Muscle of back (tissue), 13 donors: ENCODE measurements at places on chromosomes 13 and 19.

GRCh38 chr13:83333614-83334388, 548.5 kb downstream of the SLITRK1 start:
- DNase-seq: no peak

GRCh38 chr13:52446265-52446664, 4.2 kb downstream of the VPS36 start:
- no peak for DNase-seq

DNA sequence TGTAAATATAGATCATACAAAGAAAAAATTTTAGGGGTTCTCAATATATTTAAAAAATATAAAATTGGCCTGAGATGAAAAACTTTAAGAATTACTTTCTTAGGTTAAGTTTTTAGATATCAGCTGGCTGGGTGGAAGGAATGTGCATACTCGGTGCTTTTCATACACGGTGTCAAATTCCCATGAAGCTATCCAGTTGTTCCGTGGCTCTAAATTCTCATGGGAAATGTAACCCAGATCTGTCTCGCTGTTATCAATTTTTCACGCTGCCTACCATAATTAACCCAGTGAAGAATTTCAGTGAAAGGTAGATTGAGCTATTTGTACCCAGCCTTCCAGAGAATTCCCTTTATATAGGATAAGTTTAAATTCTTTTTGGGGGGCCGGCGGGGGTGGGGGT, 11.6 kb upstream of the ZNF835 start:
- DNase-seq: no peak

GRCh38 chr19:36125557-36125956, 10.3 kb downstream of the TBCB start:
- no peak for DNase-seq

DNA sequence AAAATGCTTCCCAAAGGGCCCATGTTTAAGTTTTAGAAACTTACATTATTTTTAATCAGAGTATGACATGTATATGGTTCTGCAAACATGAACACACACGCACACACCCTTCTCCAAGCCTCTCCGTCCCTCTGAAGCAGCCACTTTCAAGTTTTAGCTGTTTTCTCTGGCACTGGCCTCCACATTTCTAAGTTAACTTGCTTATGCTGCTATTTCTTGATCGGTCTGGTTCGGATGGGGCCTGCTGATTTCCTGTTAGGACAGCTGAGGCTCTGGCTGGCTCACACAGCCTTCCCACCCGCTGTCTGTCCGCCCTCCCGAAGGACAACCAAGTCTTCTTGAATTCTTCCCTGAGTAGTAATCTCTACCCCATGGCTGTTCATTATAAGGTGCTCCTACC, 4.4 kb downstream of the SPC24 start:
- DNase-seq: peak; percentile 76

- DNase-seq: no peak
These were observed 71.4 kb downstream of the EFNB2 start for GRCh38 chr13:106464076-106464475.

GRCh38 chr19:1210227-1210538, 4.6 kb downstream of the STK11 start:
- no peak for DNase-seq

GRCh38 chr13:70732611-70733010, 624.4 kb upstream of the KLHL1 start:
- DNase-seq: no peak

- DNase-seq: no peak
These were observed 214.6 kb downstream of the OXGR1 start for GRCh38 chr13:96779691-96780090.

GRCh38 chr13:106515635-106516254, 19.7 kb downstream of the EFNB2 start:
- no peak for DNase-seq

DNA sequence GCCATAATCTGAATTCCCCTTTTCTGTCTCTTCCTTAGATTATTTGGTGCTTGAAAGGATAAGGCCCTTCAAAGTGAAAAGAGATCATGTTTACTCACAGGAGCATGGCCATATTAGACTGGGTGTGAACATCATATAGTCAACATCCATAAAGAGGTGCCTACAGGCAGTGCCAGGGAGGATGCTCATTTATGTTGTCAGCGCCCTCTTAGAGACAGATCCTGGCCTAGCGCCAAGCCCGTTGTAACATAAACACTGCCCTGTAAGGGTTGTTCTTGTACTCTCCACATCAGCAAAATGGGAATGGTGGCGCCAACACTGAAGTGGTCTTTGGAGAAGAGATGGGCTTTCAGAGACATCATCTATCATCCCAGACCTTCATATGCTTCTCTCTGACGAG, 16.1 kb downstream of the PCDH8 start:
- no peak for DNase-seq

DNA sequence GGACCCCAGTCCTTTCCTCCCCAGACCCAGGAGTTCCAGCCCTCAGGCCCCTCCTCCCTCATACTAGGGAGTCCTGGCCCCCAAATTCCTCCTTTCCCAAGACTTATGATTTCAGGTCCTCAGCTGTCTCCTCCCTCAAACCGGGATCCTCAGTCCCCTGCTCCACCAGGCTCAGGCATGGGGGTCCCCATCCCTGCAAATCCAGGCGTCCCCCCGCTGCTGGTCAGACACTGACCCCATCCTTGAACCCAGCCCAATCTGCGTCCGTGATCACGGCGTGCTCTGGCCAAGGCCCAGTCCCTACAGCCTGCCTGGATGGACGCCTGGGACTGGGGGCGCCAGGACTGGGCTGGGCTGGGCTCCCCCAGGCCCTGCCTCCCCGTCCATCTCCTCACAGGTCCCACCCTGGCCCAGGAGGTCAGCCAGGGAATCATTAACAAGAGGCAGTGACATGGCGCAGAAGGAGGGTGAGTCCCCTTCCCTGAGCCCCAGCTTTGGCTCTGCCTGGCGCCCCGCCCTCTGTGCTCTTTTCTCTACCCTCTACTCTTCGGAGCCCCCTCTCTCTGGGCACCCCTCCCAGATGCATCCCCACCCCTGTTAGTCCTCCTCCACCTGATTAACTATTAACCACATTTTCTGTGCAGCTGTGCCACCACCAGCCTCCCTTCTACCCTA, 672 bp downstream of the HPN start:
- DNase-seq: no peak

- DNase-seq: no peak
These were observed 63.2 kb downstream of the F2RL3 start for GRCh38 chr19:16952046-16952445.

- no peak for DNase-seq
These were observed 667.8 kb downstream of the SLITRK1 start for GRCh38 chr13:83214452-83214851.

DNA sequence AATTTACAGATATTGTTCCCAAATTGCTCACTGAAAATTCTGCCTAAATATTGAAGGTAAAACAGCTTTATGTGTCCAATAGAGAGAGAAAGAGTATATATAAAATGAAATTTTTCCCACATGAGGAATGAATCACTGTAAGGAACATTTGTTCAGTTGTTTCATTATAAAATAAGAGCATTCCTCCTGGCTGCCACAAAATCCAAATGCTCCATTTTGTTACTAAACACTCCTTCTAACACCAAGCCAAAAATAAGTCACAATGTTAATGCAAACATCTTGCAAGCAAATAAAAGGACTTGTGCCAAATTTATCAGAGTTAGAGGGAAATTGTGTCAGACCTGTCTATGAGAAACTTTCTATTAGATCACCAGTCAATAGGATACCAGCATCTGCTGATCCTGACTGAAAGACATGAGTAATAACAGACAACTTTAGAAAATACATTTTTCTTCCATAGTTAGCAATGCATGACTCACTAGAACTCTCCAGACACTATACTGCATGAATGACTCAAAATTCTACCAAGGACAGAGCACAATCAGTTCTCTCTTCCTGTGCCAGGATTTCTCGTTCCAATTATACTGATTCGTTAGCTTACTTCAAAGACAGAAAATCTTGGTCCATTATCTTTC, 83.5 kb upstream of the FNDC3A start:
- DNase-seq: no peak

GRCh38 chr13:29594303-29594709, 1.2 kb downstream of the SLC7A1 start:
- peak; percentile 41 for DNase-seq

GRCh38 chr13:34416971-34417380, 525.1 kb upstream of the NBEA start:
- peak; percentile 80 for DNase-seq

DNA sequence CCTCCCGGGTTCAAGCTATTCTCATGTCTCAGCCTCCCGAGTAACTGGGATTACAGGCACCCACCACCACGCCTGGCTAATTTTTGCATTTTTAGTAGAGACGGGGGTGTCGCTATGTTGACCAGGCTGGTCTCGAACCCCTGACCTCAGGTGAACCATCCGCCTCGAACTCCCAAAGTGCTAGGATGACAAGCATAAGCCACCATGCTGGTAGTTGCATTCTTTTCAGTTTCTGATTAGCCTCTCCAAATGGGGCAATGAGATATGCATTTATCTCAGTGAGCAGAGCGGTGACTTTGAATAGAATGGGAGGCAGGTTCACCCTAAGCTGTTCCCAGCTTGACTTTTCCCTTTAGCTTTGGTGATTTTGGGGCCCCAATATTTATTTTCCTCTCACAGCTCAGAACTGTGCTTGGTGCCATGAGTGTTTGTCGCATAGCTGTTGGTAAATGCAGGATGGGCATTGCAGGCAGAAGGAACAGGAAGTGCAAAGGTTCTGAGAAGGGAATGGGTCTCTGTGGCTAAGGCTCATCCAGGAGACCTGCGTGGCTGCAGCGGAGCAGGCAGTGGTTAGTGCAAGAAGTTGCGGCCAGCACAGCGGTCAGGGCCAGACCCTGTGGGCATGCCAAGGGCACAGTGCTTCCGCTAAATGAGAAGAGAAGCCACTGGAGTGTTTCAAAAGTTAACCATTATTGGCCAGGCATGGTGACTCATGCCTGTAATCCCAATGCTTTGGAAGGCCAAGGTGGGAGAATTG, 20.7 kb downstream of the LYPD3 start:
- DNase-seq: no peak

GRCh38 chr19:34713262-34713637, 20.8 kb upstream of the ZNF181 start:
- DNase-seq: no peak

- peak; percentile 21 for DNase-seq
These were observed 1223.7 kb downstream of the PCDH17 start for GRCh38 chr13:58855283-58855682.

DNA sequence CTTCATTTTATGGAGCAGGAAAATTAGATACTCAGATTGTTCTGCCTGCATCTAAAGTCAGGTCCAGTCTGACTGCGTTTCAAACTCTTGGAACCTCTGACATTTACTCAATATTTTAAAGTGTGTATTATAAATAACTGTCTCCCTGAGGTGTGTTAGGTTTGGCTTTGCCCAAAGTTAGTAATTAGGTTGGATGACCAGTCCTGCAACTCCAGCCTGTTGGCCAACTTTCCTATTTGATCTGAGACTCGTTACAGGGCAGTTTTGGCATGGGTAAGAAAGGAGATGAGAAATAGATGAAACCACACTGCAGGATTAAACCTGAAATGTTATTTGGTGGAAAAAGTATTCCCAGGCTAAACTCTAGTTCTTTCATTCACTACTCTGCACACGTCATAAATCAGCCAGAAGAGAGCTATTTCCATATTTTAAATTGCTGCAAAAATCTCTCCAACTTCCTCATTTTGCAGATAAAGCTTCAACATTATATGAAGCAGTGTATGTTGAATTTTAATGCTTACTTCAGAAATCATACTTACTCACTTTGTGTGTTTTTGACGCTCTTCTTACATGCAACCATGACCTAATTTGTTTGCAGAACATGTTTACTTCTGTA, 357.1 kb downstream of the DCT start:
- DNase-seq: no peak

DNA sequence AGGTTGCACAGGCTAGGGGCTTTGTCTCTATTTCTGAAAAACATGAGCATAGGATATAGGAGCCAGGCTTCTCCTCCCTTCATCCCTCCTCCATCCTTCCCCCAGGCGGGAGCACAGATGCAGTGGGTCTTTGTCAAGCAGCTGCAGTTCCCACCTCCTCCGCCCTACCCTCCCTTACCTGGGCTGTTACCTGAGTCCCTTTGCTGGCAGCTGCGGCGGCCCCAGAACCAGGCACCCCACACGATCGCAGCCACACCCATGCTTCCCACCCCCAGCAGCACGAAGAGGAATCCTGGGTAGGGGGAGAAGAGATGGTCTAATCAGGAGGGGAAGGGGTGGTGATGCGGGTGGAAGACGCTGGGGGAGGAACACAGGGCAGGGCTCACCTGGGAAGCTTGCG, 7.8 kb downstream of the TMIGD2 start:
- DNase-seq: no peak

- peak; percentile 95 for DNase-seq
These were observed 4.8 kb upstream of the KCNC3 start for GRCh38 chr19:50333737-50334617.

- DNase-seq: no peak
These were observed 13.4 kb upstream of the WDR18 start for GRCh38 chr19:970695-971094.

DNA sequence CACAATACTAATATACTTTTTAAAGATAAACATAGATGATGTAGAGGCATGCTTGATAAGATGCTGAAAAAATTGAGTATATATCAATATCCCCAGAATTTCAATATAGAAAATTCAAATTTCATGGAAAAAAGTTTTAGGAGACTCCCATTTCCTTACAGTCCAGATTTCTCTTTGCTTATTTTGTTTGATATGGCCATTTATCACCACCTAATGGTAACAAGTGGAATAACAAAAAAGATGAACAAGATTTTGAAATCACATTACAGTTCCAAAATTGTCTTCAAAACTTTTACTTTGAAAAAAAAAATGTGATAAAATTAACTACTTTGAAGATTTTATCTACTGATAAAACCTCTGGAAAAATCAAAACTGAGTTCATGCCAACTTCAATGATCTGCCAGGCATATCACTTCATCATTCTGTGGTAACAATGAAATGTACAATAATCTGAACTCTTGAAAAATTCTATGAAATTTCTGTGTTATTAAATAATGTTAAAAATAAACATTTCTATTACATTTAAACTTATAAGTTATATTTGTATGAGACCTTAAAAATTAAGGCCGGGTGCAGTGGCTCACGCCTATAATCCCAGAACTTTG, 17.5 kb downstream of the MIPEP start:
- peak; percentile 32 for DNase-seq

DNA sequence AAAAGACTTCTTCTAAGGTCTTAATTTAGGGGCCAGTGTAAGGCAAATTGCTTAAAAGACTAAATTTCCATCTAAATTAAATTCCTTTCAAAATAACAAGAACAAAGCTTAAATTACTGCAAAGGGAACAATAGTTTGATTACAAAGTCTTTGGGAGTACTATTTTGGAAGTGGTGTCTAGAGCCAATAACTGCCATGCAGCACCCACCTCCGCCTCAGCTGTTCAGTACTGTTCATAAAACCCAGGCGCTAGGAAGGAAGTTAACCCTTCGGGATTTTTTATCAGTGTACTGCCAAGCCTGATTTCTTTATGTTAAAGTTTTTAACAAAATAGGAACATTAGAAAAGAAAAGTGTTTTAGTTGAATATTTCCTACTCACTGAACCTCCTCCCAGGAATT, 210.1 kb downstream of the LIG4 start:
- no peak for DNase-seq
